ENCODE measurements at places on chromosomes 1 and 21.
A peak's percentile ranks its signal among the peaks of the same experiment; 100 is the strongest.

DNA sequence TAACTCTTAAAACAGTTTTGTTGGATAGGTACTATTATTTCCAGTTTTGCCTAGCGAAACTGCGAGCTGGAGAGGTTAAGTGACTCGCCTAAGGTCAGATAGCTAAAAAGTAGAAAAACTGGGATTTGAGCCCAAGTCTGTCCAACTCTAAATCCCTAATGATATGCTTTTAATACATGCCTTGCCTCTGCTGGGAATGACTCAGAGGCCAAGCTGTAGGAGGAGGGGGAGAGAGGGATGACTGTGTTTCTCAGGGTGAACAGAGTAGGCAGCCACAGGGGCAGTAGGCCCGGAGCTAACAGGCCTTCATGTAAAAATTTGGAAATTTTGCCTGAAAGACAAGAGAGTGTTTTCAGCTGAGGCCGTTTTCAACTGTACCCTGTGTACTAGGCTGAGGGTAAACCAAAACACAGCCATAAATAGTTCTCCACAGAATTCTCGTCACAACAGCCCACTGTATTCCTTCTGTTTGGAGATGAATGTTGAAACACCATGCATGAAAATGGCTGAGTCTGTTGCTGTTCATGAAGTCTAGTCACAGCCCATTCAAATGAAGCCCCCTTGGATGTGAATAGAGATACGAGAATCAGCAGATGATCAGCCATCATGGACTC lies 107.5 kb upstream of the HOOK1 start:
- no peak for DNase-seq

DNA sequence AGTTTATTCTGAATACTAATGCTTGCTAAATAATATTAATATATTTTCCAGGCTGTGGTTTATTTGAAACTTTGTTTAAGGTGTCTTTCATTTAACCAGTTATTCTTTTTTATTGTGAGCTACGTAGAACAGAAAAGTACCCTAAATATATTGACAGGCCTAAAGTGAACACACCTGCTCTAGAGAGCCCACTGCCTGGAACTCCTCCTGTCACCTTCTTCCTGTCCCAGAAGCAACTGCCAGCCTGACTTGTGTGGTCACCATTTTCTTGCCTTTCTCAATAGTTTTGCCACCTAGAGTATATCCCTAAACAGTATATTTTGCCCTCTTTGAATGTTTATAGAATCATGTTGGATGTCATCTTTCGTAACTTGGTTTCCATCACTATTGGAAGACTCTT lies 48.5 kb downstream of the SCCPDH start:
- DNase-seq, result no peak

- no peak for DNase-seq
Measured at GRCh38 chr1:91546876-91547275, 46.2 kb downstream of the CDC7 start.

DNA sequence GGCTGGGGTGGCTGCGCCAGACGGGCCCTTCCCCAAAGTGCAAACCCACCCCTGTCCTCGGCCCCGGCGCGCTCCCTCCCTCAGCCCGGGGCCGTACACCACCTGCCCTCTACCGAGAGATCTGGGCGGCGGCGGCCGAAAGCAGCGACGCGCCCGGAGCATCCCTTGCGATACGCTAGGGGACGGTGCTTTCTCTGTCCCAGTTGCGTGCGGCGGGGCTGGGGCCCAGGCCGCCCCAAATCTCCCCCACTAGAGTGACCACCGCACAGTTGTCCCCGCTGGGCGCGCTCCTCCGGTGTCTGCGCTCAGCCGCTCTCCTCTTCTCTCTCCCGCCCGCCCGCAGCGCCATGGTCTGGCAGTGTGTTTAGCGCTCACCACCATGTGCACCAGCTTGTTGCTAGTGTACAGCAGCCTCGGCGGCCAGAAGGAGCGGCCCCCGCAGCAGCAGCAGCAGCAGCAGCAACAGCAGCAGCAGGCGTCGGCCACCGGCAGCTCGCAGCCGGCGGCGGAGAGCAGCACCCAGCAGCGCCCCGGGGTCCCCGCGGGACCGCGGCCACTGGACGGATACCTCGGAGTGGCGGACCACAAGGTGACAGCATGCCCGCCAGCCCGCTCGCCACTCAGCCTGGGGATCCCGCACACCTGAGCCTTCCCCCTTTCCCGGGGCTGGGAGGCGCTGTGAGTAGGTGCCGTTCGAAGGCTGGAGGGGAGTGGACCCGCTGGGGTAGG lies 1.0 kb downstream of the ST6GALNAC5 start:
- DNase-seq, result peak; percentile 25

GRCh38 chr1:39105841-39106765 lies 80.0 kb downstream of the NDUFS5 start:
- DNase-seq, result peak; percentile 55

DNA sequence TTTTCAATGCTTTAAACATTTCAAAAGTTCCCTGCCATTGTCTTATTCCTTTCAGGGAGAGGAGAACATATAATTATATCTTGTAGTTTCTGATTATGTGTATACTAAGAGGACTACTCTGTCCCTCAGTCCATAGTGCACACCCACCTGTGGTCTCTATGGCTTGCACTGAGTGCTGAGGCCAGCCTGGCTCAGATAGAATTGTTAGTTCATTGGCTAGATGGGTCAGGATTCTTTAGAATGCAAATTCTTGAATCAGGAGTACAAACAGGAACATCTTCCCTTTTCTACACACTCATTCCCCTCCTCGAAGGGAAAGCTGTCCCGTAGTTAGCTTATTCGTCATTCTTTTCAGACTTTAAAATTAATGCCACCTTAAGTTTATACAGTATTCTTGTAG lies 8.2 kb downstream of the BACH1 start:
- DNase-seq, result no peak

DNA sequence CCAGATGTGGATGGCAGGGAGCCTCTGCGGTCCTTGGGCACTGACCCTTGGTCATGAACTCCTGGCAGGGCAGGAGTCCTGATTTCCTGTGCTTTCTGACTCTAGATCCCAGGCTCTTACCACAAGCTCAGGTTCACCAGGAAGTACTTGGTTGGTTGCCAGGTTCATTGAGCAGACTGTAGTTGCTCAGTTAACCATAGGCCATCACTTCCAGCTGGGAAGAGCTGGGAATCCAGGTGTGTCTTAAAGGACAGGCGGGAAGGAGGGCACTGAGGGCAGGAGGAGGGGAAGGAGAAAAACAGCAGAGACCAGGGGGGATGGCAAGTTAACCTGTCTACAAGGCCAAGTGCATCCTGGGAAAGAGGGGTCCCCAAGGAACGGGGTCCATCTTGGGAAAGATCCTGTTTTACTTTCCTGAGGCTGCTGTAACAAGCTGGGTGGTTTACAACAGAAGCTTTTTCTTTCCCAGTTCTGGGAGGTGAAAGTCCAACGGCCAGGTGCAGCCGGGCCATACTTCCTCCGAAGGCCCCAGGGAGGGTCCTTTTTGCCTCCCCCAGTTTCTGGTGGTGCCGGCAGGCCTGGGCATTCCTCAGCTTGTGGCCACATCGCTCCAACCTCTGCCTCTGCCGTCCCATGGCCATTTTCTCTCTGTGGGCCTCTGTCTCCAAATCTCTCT lies 11.6 kb downstream of the KCNAB2 start:
- no peak for DNase-seq

GRCh38 chr1:236407059-236407458 lies 13.0 kb downstream of the EDARADD start:
- DNase-seq, result no peak

GRCh38 chr1:66182026-66182425 lies 351.9 kb upstream of the SGIP1 start:
- peak; percentile 46 for DNase-seq

DNA sequence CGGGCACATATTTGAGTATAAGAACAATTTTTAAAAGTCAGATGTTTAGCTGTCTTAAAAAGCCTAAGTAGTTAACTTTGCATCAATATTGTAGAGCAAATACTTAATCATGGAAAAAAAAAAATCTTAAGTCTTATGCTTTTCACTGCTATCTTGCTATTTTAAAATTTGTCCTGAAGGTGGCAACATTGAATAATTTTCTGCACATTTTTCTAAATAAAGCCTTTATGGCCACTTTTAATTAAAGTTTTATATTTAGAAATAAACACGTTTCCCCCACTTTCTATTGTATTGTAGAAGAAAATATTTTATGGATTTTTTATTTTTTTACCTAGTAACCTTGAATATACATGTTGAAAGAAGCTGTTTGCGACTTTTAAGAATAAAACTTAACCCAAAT lies 198.8 kb downstream of the AMY1C start:
- no peak for DNase-seq

DNA sequence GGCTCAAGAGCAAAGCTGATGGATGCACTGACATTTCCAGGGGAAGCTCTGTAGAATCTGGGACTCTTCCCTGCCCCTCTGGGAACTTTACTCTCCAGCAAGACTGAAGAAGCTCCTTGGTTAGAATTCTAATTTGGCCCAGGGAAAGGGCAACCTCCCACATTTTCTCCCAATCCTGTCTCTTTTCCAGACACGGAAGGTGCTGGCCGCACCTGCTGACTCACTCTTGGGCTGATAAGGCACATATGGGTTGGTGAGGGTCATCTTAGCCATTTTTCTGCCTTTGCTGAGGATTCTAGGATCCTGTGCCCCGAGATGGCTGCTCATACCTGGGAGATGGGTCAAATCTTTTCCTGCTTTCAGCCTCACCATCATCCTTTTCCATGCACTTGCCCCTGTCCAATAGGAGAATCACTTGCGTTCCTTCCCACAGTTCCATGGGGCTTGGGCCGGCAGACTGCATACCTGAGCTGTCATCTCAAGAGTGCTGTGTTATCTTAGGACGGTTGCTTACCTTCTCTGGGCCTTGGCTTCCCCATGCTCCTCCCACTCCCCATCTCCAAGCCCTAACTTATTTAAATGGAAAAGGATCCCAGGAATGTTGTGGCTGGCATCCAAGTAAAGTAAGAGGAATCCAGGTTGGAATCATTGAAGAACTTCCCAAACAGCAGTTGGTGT lies 1.3 kb downstream of the TINAGL1 start:
- DNase-seq, result no peak

- DNase-seq, result no peak
Measured at GRCh38 chr1:96771847-96772246, 50.3 kb downstream of the PTBP2 start.

- no peak for DNase-seq
Measured at GRCh38 chr1:220875260-220875659, 4.0 kb upstream of the HLX start.
